ENCODE measurements at places on chromosomes 6 and 20.
A peak's percentile ranks its signal among the peaks of the same experiment; 100 is the strongest.

- peak; percentile 61 for DNase-seq
Measured at GRCh38 chr20:50354721-50355589, 155.2 kb upstream of the PTPN1 start.

- no peak for DNase-seq
Measured at GRCh38 chr6:37025621-37026466, 20.4 kb downstream of the FGD2 start.

DNA sequence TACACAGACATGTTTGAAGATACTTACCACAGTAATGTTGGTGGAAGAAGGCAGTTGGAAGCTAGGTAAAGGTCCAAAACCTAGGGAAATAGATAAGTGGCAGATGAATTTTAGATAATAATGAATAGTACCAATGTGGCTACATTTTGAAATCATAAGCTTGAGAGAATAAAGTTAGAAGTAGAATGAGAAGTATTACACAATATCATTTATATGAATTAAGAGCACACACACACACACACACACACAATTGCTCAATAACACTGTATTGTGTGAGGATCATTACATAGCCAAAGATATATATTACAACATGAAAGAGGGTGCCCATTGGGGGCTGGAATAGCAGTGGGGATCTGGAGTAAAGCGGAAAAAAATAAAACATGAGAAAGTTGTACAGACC, 149.0 kb upstream of the EYA4 start:
- DNase-seq = no peak

DNA sequence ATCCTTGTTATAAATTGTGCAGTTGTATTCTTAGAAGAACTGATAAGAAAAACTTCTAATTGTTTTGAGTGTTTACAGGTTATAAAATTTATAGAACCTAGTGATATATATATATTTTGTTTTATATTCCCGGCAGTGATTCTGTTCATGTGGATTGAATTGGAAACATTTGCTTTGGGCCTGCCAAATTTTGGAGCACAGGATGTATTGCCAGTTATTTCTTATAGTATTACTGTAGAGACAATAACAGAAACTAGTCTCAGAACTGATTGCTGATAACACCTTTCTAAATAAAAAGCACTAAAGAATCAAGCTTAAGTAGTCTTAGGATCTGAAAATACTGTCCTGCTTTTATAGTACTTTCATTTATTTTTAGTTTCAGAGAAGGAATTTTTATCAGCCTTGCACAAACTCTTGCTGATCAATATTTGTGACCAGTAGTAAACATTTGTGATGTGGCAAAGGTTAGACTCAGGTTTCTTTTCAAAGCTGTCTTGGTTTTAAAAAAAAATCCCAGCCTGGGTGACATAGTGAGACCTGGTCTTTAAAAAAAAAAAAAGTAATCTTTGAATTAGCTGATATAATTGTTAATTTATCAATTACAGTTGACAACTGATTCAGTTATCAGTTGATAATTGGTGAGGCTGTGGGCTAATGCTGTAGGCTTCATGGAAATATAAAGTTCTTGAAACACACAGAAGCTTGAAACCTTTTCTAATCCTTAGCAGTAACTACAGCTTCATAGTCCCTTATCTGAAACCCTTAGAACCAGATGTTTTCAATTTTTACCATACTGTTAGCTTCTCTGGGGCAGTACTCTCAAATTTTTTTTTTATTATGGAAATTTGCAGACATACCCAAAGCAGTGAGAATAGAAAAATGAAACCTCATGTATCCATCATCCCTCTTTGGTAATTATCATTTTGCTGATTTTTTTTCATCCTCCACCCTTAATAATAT, 42.4 kb downstream of the RNGTT start:
- no peak for DNase-seq

DNA sequence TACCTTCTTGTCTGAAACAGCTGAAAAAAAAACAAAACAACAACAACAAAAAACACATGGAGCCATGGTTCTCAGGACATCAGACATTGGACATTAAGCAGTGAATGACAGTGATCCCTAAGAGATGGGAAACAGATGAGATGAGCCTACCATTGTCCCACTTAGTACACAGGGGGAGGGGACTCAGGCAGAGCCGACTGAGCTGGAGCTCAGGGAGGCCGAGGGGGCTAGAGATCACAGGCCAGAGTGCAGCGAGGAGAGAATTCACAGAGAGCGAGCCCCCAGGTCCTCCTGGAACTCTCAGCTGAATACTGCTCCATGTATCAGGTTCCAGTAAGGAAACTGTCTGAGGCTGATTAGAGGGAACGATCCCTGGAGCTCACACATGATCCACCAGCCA, 134.6 kb downstream of the GRM4 start:
- DNase-seq = no peak

- DNase-seq = no peak
Measured at GRCh38 chr6:89965441-89966227, 71.4 kb downstream of the GJA10 start.

- DNase-seq = no peak
Measured at GRCh38 chr6:5274231-5274630, 12.9 kb downstream of the FARS2 start.

- DNase-seq = no peak
Measured at GRCh38 chr6:150848400-150848799, 17.1 kb upstream of the MTHFD1L start.

DNA sequence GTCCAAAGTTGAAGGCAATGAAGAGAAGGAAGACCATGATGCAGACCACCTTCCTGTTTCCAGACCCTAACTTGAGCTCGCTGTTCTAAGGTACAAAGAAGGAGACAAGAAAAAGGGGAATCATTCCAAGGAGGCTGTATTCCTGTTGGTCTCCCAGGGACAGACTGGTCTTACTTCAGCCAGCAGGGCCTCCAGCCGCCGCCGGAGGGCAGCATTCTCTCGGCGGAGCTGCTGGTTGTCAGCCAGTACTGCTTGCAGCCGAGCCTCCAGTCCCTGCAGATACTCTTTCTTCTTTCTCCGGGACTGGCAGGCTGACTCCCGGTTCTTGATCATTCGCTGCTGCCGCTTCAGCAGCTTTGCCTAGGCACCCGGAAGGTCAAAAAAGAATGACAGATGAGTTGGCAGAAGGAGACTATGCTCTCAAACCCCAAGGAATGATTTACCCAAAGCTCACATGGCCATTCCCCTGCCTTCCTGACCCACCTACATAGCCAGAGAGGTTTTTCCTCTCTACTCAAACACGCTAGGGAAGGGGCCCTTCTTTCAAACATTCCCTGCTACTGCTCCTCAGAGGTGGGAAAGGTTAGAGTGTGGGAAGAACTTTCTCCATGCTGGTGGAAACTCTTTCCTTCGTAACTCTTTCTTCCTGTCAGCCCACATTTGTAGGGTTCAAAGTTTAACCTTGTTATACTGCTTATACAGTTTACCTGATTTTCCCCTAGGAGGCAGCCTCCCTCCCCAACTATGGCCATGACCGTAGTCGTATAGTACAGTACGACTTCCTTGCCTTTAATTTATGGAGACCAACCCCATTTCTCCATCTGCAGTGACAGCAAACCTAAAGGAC, 9.0 kb downstream of the ATF6B start:
- peak; percentile 83 for DNase-seq

- no peak for DNase-seq
Measured at GRCh38 chr6:150894191-150894744, 28.8 kb downstream of the MTHFD1L start.

- DNase-seq = no peak
Measured at GRCh38 chr6:118899948-118900347, 6.0 kb downstream of the ASF1A start.

- no peak for DNase-seq
Measured at GRCh38 chr20:63903796-63904561, 9.1 kb downstream of the DNAJC5 start.

DNA sequence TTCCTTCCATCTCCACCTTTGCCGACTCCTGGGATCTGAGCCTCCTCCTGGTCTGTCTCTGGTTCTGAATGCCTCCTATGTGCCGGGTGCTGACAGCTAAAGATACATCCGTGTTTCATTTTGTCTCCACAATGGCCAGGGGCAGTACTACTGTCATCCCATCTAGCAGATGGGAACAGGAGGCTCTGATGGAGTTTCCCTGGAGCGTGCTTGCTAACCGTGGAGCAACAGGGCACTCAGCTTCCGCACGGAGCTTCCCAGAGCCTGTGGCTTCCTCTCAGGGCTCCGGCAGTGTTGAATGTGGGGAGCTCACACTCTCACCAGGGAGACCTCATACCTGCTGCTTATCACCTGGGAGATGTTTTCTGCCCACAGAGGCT, 11.9 kb upstream of the NPBWR2 start:
- peak; percentile 32 for DNase-seq

DNA sequence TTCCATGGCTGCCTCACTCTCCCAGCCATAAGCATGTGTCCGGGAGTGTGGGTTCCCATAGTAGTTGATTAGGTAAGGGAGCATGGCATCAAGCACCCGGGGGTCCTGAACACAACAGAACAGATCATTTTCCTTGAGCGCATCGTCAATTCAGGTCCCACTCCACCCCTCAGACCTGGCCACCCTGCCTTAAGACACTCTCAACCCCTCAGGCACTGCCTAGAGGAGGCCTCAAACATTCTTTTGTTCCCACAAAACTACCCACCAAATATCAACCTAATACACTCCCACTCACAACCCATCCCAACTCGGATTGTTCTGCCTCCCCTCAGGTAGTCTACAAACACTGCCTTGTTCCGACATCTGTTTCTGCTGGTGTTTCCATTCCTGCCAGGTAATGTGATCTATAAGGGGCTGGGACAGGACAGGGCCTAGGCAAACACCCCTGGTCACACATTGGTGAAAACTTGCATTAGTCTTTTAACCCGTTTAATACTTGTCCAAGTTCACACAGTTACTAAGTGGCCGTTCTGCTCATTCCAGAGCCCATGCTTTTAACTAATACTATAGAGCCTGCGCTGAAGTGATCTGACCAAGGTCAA, 1.4 kb downstream of the NFS1 start:
- DNase-seq = no peak

DNA sequence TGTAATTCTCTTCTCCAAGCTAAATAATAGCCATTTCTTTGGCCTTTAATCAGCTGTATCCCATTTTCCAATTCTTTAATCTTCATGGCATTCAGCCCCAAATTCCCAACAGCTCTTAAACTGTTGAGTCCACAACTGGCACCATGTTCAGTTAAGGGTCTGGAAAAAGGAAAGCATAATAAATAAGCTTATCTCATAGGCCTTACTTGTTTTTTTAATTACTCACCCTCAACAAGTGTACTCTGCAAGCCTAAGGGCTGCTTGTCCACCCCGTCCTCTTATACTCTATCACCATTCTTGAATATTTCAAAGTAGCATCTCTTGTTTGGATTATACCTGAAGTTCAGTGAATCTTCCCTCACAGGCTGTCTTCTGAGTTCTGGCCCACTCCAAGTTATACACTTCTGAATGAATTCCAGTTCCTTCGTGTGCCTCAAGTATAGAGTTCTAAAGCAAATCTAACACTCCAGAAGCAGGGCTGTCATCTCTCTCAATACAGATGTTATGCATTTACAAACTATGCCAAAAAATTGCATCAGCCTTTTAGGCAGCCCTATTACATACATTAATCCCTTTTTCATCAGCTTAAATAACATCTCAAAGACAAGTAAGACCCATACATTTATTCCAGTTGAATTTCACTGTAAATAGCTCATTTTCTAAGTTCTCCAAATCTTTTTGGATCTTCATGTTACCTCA, 98.7 kb downstream of the COL21A1 start:
- peak; percentile 29 for DNase-seq

GRCh38 chr6:22239261-22239921, 57.4 kb downstream of the PRL start:
- DNase-seq = no peak

DNA sequence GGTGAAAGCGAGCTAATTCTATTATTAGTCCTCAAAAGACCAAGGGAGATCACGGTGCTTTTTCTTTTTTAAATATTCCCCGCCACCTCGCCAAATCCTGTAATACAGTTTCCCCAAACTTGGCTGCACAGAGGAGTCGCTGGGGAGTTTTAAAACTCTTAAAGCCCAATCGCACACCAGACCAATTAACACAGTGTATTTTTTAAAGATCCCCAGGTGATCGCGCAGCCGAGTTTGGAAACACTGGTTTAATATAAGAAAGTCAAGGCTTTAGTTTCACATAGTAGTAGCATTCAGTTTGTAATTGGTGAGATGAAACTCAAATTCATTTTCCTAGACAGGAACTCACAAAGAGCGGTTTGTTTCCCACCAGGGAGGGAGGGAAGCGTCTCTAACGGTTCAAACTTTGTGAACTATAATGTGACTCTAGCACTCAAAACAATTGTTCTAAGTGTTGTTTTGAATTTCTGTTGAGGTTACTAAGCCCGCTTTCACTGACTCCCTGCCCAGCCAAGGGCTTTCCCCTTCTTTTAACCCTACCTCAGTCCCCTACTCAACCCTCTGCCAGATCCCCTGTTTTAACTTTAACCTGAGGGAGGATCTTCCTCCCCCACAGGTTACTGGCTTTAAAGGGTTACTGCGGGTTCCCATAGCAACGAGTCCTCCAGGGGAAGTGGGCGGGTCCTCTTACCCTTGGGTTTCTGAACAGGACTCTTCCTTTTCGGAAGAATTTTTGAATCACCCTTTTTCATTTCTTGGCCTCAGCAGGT, 25.7 kb upstream of the BTBD3 start:
- peak; percentile 98 for DNase-seq

GRCh38 chr6:125787791-125788190, 3.0 kb upstream of the NCOA7 start:
- DNase-seq = peak; percentile 56

- peak; percentile 45 for DNase-seq
Measured at GRCh38 chr6:33278392-33278741, 1.4 kb downstream of the B3GALT4 start.

GRCh38 chr6:33584700-33585402, 4.8 kb upstream of the BAK1 start:
- no peak for DNase-seq

GRCh38 chr6:154986787-154987235, 8.3 kb upstream of the TIAM2 start:
- DNase-seq = no peak

DNA sequence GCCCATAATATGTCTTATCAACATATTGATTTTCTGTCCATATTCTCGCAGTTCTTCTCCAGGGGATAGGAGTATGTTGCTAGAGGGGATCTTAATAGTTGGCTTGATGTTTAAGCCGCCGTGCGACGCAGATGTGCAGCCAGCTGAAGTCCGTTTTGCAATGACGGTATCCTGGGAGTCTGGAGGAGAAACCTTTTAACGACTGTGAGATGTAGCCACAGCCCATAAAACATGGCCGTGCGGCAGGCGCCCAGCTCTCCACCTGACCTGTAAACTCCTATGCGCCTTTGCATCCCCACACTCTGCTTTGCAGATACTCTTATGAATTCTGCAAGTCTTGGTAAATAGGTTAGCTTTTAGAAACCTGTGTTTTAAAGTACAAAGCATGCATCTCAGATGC, 36.9 kb downstream of the BMP6 start:
- DNase-seq = no peak

DNA sequence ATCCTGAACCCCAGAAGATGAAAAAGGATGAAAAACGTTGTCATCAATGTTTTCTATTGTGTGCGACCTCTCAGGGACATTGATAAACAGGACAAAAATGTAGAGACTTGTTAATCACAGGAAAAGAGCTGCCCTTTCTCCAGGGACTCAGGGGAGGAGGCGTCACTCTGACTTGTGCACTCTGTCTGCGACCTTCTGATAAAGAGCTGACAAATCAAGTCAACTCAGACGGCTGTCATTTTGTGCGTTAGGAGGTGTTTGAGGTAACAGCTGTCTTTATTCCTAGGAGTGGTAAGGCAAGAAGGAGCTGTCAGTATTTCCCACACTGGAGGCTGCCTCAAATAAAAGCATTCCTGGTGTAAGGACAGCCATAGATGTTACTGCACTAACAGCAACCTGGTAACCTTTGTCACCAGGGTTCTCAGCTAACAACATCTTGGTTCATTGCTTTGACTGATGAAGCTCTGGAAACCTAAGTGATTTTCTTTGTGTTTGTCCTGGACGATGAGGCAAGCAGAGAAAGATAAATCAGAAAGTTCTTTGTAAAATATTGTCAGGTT, 38.6 kb upstream of the NXT1 start:
- DNase-seq = no peak

Measured in M059J (cell line).